ENCODE measurements at places on chromosomes 2 and 18.

DNA sequence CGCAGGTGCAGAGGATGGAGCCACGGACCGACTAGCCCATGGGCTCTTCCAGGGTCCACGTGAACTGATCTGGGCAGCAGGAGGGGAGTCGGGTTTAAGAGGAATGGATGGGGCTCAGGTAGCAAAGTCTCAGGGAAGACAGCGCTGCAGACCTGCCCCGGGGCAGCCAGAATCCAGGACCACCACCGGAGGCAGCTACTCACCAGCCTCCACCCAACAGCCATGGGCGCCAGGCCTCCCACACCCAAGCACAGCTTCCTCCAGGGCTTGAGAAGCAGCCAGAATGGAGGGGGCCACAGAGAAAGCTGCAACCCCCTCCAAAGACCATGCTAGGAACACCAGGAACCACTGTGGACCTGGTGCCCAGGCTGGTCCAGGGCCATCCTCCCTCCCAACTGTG lies 164.3 kb downstream of the TWIST2 start:
- DNase-seq, result no peak

DNA sequence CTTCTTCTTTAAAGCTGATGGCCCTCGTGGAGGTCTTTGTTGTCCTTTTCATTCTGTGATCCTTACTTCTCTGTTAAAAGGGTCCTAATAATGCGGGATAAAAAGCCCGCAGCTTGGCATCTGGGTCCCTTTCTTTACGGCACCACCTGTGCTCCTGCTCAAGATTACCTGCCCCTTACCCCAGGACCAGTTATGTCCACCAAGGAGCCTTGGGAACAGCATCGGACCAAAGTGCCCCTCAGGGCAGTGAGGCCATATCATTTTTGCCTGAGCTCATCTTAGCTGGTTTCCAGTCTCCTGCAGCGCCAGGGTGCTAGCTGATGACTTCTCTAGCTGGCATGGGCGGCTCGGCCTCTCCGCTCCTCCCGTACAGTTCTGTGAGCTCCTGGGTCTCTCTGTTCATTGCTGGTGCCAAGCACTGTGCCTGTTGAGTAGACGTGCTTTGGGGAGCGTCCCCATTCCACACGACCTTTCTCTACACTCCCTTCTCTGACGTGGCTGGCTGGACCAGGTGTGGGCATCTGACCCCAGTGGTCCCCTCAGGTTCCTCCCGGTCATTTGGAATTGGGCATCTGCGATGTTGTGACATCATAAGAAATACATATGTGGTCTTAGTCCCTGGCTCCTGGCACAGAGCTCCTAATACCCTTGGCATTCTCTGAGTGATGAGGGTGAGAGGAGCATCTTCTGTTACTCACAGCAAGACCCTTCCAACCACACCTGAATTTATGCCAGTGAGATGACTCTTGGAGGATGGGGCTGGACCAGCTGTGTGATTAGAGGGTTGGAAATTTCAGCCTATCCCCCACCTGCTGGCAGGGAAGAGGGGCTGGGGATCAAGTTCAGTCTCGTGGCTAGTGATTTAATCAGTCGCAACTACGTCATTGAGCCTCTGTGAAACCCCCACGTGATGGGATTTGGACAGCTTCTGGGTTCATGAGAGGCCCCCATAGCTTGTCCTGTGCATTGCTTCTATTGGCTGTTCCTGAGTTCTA lies 134.2 kb upstream of the HS6ST1 start:
- DNase-seq, result no peak

DNA sequence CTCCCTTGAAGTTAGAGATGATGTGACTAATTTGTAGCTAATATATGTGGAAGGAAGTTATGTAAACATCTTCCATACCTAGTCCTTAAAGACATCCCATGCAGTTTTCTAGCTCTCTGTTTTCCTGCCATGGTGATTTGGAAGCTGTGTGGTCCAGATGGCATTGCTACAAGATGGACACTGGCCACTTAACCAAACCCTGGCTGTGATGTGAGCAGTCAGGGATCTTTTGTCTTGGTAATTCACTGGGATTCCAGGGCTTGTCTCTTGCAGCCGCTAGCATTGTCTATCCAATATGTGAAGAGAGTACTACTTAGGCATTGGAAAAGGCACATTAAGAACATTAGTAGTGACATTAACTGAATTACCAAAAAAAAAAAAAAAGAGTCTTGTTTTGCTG lies 139.9 kb upstream of the DOCK10 start:
- no peak for DNase-seq

GRCh38 chr2:206086716-206087350 lies 859 bp upstream of the INO80D start:
- DNase-seq, result no peak

Measured in NCI-H1092 (cell line).